ENCODE measurements at places on chromosomes 13 and 19.

DNA sequence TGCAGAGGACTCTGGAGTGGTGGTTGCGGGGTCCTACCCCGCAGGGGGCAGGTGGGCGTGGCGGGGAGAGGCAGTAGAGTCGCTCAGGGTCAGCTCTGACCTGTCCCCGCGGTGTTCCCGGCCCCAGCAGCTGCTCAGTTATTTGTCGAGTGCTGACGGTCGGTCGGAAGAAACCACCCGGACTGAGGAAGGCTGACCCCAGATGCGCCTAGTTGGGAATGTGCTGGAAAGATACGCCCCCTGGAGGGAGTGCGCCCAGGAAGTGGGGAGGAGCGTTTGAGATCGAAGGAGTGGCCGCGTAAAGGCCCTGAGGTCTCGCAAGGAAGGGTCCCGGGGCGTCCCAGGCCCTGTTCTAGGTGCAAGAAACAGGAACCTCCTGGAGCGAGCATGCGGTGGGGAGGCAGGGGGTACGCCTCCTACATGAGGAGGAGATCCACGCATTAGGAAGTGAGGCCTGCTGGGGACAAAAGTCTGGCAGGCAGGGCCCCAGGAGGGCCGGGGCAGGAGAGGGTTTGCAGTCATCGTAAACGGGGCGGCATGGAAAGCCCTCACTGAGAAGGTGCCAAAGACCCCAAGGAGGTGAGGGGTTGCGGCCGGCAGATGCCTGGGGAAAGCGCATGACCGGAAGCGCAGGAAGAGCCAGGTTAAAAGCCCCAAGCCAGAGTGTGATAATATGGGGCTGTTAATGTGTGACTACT, 9.2 kb downstream of the CCDC8 start:
- no peak for DNase-seq

DNA sequence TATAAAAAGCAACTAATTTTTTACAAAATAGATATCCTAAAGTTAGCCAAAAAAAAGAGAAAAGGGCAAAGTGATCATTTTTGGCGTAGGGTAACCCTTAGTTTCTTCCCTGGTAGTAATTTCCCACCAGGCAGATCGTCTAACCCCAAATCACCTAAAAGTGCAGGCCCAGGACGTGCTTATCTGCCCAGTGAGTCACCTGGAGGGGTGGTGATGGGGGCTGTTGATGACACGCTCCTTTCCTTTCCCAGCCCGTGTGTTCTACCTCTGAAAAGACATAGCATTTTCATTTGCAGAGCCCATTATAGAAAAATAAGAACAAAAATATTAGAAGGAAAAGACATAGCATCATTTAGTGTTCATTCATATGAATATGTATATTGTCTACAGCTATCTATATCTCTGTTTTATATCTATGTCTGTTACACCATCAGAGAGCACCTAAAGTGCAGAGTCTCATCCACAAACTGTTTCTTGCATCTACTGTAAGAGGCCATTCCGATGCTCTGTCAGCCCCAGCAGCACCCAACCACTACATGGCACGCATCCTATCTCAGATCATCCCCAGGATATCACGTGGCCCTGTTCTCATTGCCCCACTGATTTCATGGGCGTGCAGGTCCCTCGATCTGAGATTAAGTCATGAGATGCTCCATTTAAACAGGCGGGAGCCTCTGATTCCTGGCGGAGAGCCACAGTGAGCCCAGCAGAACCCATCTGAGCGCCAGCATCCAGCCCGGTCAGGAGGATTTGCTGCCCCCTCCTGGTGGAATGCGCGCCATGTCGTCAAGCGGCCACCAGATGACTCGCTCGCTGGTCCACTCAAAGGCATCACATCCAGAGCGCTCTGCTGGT, 8.5 kb upstream of the LILRB3 start:
- DNase-seq = peak; percentile 81

DNA sequence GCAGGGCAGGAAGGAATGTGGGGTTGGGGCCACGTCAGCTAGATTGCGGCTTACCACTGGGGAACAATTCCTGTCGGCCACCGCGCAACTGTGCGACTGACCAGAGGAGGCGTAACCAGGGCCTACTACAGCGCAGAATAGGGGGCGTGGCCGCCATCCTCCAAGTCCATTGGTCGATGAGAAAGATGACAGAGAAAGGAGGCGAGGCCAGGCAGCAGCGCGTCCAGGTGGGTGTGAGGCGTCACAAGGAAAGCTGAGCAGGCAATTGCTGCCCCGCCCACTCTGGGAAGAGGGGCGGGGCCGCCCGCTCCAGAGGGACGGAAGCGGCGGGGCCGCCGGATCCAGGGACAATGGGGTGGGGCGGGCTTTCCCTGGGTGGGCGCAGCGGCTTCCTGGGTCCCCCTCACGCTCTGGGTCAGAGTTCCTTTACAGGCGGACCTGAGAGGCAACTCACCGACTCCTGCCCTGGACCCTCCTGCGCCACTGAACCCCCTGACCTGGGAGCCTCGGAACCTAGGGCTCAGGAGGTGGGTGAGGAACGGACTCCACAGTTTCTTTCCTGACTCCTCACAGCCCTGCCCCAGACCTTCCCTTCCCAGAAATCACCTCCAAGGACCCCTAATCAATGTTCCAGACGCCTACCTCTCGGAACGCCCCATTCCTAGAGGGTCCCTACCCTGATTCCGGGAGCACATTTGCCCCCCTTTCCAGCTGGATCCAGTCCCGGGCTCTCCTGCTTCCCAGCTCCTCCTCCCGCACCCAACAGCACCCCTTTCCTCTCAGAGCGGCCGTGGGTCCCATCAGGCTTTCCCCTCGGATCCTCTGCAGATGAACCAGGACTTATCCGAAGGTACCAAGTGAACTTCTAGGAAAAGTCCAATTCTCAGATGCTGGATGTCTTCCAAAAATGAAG, 101.5 kb upstream of the ZNF492 start:
- no peak for DNase-seq

GRCh38 chr19:1942934-1943555, 2.1 kb downstream of the CSNK1G2 start:
- no peak for DNase-seq

DNA sequence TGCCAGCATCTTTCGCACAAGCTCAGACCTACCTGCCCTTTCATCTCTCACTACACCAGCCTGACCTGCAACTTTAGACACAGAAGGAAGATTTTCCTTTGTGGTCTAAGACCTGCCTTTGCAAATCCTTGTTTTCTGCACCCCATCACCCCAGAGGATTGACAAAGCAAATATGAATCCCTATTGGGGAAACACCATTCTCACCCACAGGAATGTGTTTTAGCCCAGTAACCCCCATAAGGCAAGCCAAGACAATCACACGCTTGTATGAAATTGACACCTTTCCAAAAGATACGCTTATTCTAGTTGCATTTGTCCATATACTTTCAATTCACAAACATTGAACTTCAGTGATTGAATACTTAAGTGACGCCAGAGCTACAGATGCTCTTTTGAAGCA, 55.7 kb downstream of the SPATA13 start:
- no peak for DNase-seq

DNA sequence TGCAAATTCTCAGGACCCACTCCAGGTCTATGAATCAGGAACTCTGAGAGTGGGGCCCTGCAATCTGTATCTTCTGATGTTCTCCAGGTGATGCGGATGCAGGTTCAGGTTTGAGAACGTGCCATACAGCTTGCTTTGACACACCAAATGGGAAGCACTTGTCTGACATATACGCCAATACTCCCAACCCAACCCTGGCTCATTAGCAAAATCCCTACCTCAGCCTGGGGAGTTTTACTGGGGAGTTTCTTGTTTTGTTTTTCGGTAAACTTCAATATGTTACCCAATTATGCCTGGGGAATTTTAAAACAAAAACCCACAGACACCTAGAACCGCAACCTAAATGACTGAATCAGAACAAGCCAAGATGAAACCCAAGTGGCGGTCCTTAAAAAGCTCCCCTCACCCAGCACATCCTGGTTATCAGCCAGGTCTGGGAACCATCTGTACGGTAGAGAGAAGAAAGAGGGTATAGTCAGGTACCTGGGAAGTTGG, 41.2 kb downstream of the ABCC4 start:
- no peak for DNase-seq

DNA sequence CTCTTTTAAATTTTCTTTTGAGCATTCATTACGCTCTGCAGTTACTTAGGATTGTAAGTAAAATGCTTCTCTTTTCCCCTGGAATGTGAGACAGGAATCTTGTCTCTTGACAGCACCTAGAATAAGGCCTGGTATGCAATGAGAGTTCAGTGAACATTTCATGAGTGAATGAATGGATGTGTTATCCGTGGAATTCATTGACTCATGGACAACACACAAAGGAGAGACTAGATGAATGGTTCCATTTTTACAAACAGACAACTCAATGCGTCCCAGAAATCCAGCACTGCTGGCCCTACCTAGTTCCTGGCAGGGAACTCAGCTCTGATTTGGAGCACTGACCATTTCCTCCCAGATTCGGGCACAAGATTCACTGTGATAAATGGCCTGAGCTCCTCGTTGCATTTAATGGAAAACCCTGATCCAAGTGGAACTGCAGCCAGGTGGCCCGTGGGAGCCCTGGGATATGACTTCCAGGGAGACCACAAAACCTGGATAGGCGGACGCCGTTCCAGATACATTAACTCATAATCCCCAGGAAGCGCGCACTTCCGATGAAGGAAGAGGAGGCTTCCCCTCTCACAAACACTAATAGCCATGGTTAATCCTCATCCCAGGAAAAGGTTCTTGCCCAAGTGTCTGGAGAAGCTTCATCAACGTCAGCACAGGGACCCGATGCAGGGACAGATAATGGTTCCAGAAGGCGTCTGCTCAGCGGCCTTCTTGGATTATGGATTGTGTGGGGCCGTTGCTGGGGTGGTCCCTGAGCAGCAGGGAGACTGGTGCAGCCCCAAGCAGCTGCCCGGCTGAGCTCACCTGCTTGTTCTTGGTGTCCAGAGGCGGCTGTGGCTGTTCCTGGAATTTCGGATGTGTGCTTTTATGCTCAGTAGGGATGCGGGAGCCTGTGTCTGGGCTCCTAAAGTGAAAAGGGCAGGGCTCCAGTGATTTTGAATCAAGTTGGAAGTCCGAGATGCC, 211.1 kb upstream of the TSHZ3 start:
- no peak for DNase-seq

DNA sequence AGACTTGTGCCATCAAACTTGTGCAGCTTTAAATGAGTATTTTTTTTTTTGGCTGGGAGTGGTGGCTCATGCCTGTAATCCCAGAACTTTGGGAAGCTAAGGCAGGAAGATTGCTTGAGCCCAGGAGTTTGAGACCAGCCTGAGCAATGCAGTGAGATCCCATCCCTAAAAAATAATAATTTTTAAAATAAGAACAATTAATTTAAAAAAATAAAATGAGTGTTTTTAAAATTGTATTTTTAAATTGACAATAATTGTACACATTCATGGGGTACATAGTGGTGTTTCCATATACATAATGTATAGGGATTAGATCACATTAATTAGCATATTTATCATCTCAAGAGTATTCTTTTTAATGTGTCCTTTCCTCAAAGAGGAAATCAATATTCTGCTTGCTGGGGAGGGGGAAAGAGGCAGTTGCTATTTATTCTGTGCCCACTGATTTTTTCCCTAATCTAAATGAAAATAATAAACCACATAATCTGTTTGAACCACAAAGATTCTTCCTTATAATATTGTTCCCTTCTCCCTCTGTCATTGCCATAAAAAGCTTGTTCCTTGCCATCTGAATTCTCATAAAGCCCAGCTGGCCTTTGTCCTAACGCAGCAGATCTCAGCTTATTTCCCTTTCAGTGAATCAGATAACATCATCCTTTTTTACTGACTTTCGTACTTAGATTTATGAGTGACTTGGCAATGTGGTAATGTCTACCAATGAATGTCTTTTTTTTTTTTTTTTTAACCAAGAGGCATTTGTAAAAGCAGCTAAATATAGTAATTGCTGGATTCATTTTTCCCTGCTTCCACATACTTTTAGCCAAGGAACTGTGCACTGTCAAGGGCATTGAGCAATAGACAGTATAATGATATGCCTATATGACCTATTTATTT, 81.8 kb upstream of the RUBCNL start:
- DNase-seq = no peak

DNA sequence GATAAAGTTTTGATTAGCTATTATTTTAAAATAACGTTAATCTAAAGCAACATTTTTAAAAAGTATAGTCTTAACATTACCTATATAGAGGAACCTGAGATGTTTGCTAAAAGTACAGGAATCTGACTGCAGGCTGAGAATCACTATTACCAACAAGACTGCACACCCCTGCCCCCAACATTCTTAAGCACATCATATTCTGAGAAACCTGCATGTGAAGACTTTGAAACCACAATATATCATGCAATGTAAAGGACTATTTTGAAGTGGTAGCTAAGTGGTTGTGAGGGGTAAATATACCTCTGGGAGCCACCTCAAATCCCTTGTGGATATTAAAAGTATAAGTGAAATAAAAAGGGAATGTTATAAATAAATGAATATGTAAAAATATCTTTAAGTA, 119.0 kb upstream of the KLF12 start:
- no peak for DNase-seq

GRCh38 chr13:101915331-101915730, 462.9 kb downstream of the ITGBL1 start:
- DNase-seq = no peak

DNA sequence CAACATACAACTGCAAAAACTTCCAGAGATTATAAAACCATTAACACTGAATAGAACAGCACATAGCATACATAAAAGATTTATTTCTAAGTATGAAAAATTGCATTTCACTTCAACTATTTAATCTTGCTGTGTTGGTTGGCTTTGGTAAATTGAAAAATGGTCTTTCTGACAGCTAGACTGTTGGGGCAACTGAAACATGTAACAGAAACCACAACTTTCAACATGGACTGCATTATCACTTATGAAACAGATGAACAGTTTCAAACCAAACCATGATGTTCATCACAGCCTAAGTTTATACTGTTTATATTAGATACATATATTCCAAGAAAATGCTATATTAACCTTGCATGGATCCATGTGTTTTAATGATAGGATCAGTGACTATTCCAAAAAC, 324.1 kb upstream of the PCDH9 start:
- DNase-seq = no peak

Data from WERI-Rb-1 (cell line).